ENCODE measurements at places on chromosomes 3 and 15. TPM values are rescaled to one million over a fixed set of nuclear protein-coding genes. Genes with fewer than 3 reads are reported as not detected.
A peak's percentile ranks its signal among the peaks of the same experiment; 100 is the strongest.

DNA sequence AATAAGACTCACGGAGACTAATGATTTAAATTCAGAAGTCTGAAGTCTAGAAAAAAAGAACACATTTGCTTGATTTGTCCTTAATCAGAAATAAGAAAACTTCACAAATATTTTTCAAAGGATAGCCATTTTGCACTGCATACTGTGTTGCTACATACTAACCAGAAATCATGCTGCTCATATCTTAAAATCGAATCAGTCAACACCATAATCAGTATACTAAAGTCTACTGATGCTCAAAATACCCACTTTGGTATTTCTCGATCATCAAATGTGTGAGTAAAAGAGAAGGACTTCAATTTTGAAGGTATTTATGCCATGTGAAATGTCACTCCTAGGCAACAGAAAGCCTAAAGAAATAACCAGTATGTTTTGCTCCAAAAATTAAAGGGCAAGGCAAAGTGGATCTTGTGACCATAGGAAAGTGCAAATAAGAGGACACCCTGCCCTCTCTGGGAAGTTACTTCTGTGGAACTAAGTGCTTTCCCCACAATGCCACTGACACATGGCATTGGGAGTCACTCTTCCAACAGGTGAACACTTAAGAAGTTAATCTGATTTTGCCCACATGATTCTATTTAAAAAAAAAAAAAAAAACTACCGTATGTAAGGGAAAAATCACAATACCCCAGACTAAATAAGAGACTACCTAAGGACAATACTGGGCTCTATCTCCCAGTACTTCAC is 2.7 kb downstream of the LRIG1 start:
- peak overlapping the region; percentile 92 for H3K4me3 ChIP-seq
- no peak for DNase-seq
- H3K36me3 ChIP-seq = no peaks in the 10 kb centered on the region
- no peaks in the 10 kb centered on the region for H3K27me3 ChIP-seq
- peaks cover 82% of the 10 kb centered on the region for H3K4me1 ChIP-seq

GRCh38 chr3:35965908-35966307 is 326.6 kb downstream of the ARPP21 start:
- H3K27ac ChIP-seq = no peak overlapping the region
- H3K4me3 ChIP-seq = no peak overlapping the region
- peak; percentile 2 for DNase-seq
- no peaks in the 10 kb centered on the region for H3K27me3 ChIP-seq
- H3K4me1 ChIP-seq = no peaks in the 10 kb centered on the region

DNA sequence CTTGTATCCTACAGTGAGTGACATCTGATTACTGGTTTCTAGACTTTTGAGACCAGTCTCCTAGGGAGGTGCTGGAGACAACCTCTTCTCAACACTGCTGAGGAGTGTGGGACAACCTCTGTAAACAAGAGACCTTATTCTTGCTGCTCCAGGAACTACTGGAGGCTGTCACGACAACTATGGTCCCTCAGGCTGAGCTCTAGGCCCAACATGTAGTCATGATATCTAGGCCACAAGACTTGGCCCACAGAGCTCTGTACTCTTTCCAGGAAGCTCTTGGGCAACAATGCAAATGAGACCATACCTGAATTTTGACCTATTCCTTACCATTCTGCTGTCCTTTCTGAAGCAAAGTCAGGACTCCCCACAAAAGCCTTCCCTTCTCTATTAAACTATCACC is 24.3 kb upstream of the HEG1 start:
- no peak overlapping the region for H3K4me3 ChIP-seq
- no peaks in the 10 kb centered on the region for H3K4me1 ChIP-seq
- H3K27me3 ChIP-seq = peaks cover 3% of the 10 kb centered on the region
- no peaks in the 10 kb centered on the region for H3K36me3 ChIP-seq
- no peak for DNase-seq

- H3K27ac ChIP-seq = no peak overlapping the region
- H3K27me3 ChIP-seq = no peaks in the 10 kb centered on the region
These were observed 89.1 kb downstream of the BCHE start for GRCh38 chr3:165748094-165748493.

DNA sequence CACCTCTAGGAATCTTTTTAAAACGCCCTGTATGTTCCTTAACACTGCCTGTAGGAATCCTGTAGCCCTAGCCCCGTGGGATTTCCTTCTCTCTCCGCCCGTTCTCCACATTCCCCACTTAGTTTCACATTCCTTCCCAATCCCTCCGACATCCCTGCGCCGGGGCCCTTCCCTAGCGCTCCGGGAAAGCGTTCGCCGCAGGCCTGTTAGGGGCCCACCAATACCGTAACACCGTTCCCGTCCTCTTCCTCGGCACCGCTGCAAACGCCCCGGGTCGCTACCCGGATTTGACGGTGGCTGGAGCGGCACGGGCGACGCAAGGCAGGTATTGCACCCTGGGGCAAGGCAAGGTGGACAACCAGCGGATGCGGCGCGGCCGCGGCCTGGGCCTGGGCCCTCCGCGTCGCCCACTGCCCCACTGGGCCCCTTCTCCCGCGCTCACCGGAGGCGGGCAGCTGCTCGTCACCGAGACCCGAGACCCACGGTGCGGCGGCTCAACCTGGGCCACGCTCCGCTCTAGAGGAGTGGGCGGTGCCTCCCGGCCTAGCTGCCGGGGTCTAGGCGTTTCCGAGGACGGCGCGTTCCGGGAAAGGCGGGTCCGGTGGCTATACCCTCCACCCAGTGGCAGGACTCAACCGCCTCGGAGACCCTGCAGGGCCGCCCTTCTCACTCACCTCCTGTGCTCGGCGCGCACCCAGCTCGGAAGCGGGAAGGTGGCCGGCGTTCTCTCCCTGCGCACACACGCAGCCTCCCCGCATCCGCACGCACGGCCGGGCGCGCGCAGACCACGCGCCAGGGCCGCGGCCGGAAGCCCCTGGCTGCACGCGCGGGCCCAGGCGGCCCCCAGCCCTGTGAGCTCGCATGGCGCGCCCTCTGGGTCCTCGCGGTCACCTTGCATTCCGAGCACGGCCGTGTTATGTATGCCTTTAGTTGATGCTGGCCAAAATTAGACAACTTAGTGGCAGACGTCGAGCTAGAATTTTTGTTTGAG is at the start of gene B3GALNT1:
B3GALNT1 (minus strand) TSS at position 789 of the 991 bp plus-strand sequence. CDS start 18,595 bp downstream, outside the sequence.
- H3K4me3 ChIP-seq = no peak within 1 kb of the TSS
- H3K36me3 ChIP-seq = no peaks in the 10 kb centered on the region
- H3K27me3 ChIP-seq = peaks cover 16% of the 10 kb centered on the region
- H3K27ac ChIP-seq = no peak within 1 kb of the TSS

DNA sequence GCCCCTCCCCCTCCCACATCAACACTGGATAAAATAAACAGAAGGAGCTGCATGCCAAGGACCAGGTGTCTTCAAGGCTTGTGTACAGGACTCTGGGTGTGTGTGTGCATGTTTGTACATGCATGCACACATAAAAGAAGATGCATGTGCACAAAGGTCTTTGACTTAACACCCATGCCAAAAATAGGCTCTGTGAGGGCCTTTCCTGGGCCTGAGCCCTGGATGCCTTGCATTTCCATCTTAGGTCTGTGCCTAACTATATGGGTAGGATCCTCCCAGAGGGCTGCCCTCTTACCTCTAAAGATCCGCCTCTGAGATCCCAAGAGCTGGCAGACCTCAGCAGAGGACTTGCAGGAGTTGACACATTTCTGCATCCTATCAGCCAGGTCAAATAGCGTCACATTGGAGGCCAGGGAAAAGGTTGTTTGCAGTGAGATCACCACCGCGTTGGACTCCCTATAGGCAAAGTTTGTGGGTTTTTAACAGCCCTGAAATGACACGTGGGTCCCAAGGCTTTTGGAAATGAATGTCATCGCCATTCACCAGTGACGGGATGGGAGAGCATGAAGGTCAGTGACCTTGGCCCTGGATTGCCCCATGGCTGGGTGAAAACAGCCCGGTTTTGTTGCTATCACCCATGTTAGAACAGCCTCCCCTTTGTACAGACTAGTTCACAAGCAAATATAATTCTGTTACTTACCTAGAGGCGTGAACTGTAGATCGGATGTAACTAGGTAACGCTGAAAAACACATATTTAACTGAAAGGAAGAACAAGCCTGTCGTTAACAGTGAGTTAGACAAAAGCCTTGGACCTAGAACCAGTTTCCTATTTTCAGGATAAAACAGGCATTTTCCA is 54.0 kb downstream of the HEG1 start:
- H3K27ac ChIP-seq = no peak overlapping the region
- H3K36me3 ChIP-seq = peaks cover 90% of the 10 kb centered on the region
- no peak overlapping the region for H3K4me3 ChIP-seq
- DNase-seq = no peak

- no peak for DNase-seq
- peaks cover 3% of the 10 kb centered on the region for H3K36me3 ChIP-seq
- peaks cover 79% of the 10 kb centered on the region for H3K4me1 ChIP-seq
- H3K27me3 ChIP-seq = no peaks in the 10 kb centered on the region
- H3K27ac ChIP-seq = peak overlapping the region; percentile 84
- peak overlapping the region; percentile 62 for H3K4me3 ChIP-seq
These were observed 34.1 kb downstream of the GLB1 start for GRCh38 chr3:33062866-33063265.

DNA sequence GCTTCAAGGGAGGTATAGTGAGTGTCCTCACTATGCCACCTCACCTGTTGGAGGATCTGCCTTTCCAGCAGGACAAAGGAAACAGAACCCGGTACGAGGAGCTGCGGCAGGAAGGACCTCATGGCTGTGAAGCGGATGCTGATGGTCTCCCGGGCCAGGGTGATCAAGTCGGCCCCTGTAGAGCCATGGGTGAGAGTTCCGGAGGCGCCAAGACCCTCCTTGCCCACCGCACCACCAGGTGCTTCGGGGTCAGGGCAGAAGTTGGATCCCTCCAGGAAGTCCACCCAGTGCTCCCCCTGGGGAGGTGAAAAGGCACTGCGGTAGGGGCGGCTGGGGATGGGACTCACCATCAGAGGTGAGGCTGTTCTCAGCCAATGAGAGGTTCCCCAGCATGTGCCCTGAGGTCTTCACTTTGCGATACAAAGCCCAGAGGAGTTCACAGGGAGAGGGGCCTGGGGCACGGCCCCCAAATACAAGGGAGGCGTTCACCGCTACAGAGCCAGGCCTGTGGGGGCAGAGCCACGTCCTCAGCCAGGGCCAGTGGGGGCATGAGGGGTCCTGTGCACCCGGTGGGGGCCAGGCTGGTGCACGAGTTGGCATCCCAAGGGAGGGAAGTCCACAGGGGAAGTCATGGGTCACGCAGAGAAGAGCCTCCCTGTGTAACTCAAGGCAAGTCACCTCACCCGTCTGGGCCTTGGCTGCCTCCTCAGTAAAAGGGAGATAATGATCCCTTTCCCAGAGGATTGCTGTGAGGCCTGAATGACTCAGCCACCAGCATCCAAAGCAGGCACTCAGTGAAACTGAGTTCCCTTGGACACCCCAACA is 27.7 kb downstream of the C15orf39 start:
- no peaks in the 10 kb centered on the region for H3K4me1 ChIP-seq
- H3K4me3 ChIP-seq = no peak overlapping the region
- H3K27me3 ChIP-seq = no peaks in the 10 kb centered on the region
- no peak for DNase-seq
- no peak overlapping the region for H3K27ac ChIP-seq

DNA sequence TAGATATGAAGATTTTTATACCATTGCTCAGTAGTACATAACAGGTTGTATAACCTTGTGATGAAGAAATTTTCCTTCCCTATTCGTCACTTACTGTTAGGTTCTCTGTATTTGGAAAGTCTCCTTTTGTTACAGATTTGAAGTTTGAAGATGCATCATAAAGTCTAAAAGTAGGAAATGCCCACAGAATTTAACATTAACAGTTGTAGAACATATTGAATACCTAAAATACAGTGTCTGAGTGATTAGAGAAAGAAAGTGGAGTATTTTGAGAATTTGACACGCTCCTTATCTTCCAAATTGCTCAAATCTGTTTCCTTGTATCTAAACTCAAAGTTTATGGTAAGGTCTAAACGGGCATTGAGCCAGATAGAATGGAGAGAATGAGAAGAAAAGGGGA is 111.3 kb downstream of the MBNL1 start:
- no peak for DNase-seq
- no peaks in the 10 kb centered on the region for H3K27me3 ChIP-seq
- peaks cover 16% of the 10 kb centered on the region for H3K36me3 ChIP-seq
- peak overlapping the region; percentile 63 for H3K27ac ChIP-seq
- H3K4me1 ChIP-seq = peaks cover 74% of the 10 kb centered on the region
- peak overlapping the region; percentile 35 for H3K4me3 ChIP-seq

DNA sequence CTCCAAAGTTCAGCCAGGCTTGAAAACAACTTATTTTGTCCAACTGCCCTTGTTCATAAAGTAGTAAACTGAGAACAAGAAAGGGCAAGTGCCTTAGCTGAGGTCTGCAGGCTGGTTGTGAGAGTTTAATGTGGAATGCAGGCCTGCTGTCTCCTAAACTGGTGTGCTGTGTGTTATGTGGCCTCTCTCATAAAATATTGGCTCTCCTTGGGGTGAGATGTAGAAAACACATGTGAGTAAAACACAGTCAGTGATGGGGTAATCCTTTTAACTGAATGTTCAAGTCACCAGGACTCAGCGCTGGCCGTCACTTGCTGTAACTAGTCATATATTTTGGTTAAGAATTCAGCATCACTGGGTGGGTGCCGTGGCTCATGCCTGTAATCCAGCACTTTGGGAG is 7.1 kb upstream of the ST6GAL1 start:
- no peak overlapping the region for H3K27ac ChIP-seq
- no peak overlapping the region for H3K4me3 ChIP-seq
- no peaks in the 10 kb centered on the region for H3K4me1 ChIP-seq
- DNase-seq = no peak
- H3K27me3 ChIP-seq = no peaks in the 10 kb centered on the region

GRCh38 chr15:91114301-91114700 is 14.2 kb downstream of the SV2B start:
- H3K27me3 ChIP-seq = peaks cover 8% of the 10 kb centered on the region
- H3K27ac ChIP-seq = no peak overlapping the region
- H3K36me3 ChIP-seq = no peaks in the 10 kb centered on the region

GRCh38 chr3:112557976-112558375 is 3.8 kb downstream of the ATG3 start:
- H3K4me1 ChIP-seq = peaks cover 24% of the 10 kb centered on the region
- DNase-seq = no peak
- H3K27me3 ChIP-seq = no peaks in the 10 kb centered on the region
- no peak overlapping the region for H3K27ac ChIP-seq
- H3K4me3 ChIP-seq = no peak overlapping the region
- peaks cover 14% of the 10 kb centered on the region for H3K36me3 ChIP-seq

GRCh38 chr3:188904670-188905069 is 267.1 kb upstream of the TPRG1 start:
- no peaks in the 10 kb centered on the region for H3K27me3 ChIP-seq
- DNase-seq = no peak
- no peaks in the 10 kb centered on the region for H3K4me1 ChIP-seq

The LINGO1 gene
- polyA plus RNA-seq = not detected

The FSD2 gene
- 0.06 TPM for polyA plus RNA-seq

The CDHR4 gene
- not detected for polyA plus RNA-seq

The HRG gene
- not detected for polyA plus RNA-seq

The OCA2 gene
- not detected for polyA plus RNA-seq

The RASGRF1 gene
- polyA plus RNA-seq = not detected

The CADPS gene
- not detected for polyA plus RNA-seq

The MASP1 gene
- not detected for polyA plus RNA-seq

The MYLK gene
- 0.25 TPM for polyA plus RNA-seq

Data from CD4-positive, CD25-positive, alpha-beta regulatory T cell (primary cell).